ENCODE measurements at places on chromosomes 6 and 20.
A peak's percentile ranks its signal among the peaks of the same experiment; 100 is the strongest.

DNA sequence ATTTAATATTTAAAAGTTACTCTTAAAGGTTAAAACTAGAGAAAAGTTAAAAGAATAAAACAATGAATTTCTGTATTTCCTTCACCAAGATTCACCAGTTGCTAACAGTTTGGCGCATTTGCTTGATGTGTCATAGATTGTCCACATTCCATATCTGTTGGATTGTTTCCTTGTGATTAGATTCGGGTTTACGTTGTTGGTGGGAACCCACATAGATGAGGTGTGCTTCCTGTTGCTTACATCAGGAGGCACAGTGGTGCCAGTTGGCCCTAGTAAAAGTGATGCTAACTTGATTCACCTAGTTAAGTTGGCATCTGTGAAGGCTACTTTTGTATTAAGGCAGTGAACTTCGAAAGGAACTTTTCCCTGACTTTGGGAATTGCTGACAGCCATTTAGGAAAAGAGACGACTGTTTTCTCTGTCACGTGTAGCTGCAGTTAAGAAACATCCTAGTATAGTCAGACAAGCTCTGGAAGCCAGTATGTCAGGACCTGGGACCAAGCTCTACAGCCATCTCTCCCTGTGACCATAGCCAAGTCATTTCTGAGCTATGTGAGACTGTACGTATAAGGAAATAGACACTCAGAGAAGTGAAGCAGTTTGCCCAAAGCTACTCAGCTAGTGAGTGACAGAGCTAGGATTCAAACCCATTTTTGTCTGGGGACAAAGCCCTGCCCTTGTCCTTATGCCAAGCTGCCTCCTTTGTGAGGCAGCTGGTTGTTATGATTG is 49.0 kb downstream of the PPARD start:
- peak; percentile 71 for DNase-seq

- DNase-seq = peak; percentile 77
Measured at GRCh38 chr20:50982363-50982762, 23.7 kb downstream of the MOCS3 start.

GRCh38 chr6:108169464-108170331 is 3.9 kb downstream of the NR2E1 start:
- DNase-seq = no peak

- no peak for DNase-seq
Measured at GRCh38 chr6:143698759-143699429, 21.1 kb downstream of the PHACTR2 start.

- DNase-seq = peak; percentile 75
Measured at GRCh38 chr6:160930547-160931377, 60.8 kb upstream of the MAP3K4 start.

DNA sequence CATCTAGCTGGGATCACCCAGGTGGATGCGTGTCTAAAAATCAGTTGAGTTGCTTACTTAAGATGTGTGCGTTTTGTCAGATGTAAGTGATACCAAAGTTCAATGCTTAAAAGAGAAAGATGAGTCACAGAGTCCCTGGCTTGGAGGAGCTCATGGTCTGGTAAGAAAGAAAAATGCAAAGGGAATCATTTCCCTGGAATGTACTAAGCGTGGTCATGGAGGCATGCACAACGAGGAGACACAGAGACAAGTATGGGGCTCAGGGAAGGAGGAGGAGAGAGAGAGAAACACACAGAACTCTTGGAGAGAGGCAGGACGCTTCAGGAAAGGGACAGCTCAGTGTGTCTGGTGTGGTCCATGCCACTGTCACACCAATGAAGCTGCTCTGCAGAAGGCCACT is 186.9 kb upstream of the GMDS start:
- DNase-seq = no peak

- DNase-seq = no peak
Measured at GRCh38 chr20:15187612-15188011, 850.2 kb upstream of the FLRT3 start.

- no peak for DNase-seq
Measured at GRCh38 chr6:97322811-97323210, 39.8 kb upstream of the MMS22L start.

GRCh38 chr6:158467923-158468322 is 92.0 kb upstream of the TMEM181 start:
- DNase-seq = no peak

GRCh38 chr20:36065427-36065998 is 89.0 kb upstream of the EPB41L1 start:
- no peak for DNase-seq

- peak; percentile 79 for DNase-seq
Measured at GRCh38 chr6:34391786-34392496, 528 bp downstream of the NUDT3 start.

- DNase-seq = no peak
Measured at GRCh38 chr20:53124075-53124551, 152.0 kb downstream of the TSHZ2 start.

- DNase-seq = no peak
Measured at GRCh38 chr6:41576667-41577066, 30.5 kb downstream of the FOXP4 start.

- DNase-seq = no peak
Measured at GRCh38 chr6:36692861-36693702, 4.5 kb upstream of the RAB44 start.

- DNase-seq = no peak
Measured at GRCh38 chr6:139150920-139151319, 16.0 kb downstream of the HECA start.

DNA sequence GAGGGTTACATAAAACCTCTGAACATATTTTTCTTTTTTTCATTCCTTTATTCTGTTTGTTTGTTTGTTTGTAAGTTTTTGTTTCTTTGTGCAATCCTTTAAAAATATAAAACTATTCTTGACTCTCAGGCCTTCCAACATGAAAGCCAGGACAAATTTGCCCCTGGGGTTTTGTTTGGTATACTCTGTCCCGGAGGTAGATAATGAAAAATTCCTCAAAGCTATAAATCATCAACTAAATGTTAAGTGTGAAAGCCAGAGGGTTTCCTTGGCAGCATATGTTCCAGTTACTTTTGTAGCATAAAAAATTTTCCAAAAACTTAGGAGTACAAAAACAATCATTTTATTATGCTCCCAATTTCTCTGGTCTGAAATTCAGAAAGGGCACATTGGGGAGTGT is 1084.3 kb upstream of the GJE1 start:
- no peak for DNase-seq

DNA sequence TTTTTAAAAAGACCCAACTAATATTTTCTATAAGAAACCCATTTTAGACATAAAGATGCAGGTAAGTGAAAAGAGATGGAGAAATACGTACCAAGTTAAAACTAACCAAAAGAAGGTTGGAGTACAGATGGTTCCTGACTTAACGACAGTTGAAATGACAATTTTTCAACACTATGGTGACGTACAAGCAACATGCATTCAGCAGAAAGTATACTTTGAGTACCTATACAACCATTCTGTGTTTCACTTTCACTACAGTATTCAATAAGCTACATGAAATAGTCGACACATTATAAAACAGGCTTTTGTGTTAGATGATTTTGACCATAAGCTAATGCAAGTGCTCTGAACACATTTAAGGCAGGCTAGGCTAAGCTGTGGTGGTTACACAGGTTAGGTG is 228.9 kb downstream of the RNGTT start:
- DNase-seq = no peak

- peak; percentile 63 for DNase-seq
Measured at GRCh38 chr6:146913842-146914488, 290.3 kb upstream of the STXBP5 start.

- DNase-seq = no peak
Measured at GRCh38 chr6:13172291-13172690, 156.0 kb downstream of the TBC1D7 start.

DNA sequence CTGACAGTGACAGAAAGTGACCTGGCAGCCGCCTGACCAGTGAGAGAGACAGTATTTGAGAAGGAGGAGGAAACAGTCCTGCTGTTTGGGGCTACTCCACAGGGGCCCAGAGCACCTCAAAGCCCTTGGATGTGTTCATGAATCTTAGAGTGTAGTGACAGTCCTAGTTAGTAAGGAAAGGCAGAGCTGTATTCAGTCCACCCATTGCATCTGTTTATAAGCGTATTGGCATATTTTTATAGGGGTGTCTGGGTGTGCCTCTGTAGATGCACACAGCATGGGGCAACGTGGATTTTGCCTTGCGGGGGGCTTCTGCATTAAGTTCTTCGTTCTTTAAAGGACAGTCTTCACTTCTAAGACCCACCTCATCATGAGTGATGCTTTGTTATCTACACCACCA is 44.6 kb upstream of the SLC22A1 start:
- DNase-seq = no peak

GRCh38 chr6:7201732-7202541 is 94.2 kb downstream of the RREB1 start:
- no peak for DNase-seq

- DNase-seq = no peak
Measured at GRCh38 chr6:31175971-31176370, 5.5 kb upstream of the POU5F1 start.

DNA sequence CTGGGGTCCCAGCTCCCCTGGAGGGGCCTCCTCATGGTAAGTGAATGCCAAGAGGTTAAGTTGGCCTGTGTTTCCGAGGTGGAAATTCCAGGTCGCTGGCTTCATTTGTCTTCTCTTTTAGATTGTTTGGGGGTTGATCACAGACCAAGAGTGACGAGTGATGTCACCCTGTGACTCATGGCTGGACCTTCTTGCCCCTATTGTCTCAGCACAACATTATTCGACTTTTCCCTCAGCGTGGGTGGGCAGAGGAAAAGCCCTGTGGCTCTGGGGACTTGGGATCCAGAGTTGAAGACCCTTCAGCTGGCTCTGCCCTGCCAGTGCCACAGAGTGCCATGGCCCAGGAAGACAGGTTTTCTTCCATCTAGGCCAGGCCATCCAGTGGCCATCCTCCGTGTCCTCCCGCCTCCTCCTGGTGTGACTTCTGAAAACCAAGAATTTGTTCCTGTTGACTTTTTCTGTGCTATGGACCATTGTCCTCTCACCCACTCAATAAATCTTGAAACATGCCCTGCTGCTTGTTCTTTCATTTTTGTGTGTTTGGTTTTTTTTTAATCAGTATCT is 15.4 kb upstream of the SNHG17 start:
- no peak for DNase-seq

- no peak for DNase-seq
Measured at GRCh38 chr6:156825475-156825874, 48.3 kb downstream of the ARID1B start.

GRCh38 chr6:89311853-89312531 is 3.1 kb downstream of the GABRR2 start:
- peak; percentile 43 for DNase-seq

DNA sequence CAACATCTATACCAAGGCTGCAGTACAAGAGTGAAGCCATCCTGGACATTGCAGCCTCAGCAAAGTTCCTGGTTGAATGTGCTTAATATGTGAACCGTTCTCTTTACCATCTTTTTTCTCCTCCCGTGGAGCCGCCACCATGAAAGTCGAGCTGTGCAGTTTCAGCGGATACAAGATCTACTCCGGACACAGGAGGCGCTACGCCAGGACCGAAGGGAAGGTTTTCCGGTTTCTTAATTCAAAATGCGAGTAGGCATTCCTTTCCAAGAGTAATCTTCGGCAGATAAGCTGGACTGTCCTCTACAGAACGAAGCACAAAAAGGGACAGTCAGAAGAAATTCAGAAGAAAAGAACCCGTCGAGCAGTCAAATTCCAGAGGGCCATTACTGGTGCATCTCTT is 8.4 kb upstream of the LINC00237 start:
- DNase-seq = no peak

DNA sequence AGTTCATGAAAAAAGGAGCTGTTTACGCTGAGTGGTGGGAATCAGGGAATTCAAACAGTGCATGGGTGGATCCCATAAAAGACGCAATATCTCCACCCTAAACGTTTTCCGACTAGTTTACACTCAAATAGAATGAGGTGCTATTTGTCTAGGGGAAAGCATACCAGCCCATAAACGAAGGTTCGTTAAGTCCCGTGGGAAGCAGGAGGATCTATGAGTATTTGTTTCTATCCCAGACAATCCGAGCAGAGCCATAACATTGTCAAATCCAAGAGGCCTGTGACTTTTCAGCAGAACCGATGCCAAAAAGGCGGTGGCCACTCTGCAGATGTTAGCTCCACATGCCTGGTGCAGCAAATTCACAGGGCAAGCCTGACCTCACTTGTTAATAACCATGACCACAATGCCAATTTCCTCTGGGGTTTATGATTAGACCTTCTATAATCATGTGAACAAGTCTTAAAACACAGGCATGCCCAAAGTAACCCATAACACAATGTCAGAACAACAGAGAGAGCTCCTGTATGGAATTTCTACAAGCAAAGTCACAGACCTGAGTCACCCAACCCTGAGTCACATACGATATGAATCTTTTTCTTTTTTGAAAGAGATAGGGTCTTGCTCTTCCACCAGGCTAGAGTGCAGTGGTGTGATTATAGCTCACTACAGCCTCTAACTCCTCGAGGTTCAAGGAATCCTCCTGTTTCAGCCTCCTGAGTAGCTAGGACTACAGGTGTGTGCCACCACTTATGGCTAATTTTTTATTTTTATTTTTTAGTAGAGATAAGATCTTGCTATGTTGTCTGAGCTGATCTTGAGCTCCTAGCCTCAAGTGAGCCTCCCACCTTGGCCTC is 123.3 kb downstream of the KIF13A start:
- DNase-seq = no peak

DNA sequence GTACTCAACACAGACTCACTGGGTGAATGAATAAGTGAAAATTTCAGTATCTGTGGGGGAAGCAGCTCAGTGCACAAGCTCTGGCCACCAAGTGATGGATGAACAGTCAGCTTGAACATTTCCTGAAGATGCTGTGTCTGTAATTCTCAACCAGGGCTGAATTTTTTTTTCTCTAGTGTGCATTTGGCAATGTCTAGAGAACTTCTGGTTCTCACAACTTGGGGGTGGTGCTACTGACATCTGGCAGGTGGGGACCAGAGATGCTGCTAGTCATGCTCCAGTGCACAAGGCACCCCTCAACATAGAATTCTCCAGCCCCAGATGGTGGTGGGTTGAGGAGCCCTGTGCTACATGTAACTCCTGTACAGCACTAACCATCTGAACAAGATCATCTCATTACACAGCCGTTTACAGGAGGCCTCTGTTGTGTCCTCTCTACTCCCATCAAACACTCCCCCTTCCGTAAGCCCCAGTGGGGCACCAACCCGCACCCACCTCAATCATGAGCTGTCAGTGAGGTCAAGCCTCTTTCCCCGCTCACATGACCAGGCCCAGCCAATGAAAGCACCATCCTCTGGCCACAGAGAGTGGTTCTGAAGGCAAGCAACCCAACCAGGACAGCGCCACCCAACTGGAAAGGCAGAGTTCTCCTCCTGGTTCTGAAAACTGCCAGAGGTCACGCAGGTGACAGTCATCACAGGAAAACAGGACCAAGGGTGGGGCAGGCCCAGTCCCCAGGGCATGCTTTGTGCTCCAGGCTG is 103.9 kb upstream of the PMEPA1 start:
- no peak for DNase-seq

Measured in Calu3 (cell line).